SK-N-MC (cell line): ENCODE measurements at places on chromosomes 2 and 18.

DNA sequence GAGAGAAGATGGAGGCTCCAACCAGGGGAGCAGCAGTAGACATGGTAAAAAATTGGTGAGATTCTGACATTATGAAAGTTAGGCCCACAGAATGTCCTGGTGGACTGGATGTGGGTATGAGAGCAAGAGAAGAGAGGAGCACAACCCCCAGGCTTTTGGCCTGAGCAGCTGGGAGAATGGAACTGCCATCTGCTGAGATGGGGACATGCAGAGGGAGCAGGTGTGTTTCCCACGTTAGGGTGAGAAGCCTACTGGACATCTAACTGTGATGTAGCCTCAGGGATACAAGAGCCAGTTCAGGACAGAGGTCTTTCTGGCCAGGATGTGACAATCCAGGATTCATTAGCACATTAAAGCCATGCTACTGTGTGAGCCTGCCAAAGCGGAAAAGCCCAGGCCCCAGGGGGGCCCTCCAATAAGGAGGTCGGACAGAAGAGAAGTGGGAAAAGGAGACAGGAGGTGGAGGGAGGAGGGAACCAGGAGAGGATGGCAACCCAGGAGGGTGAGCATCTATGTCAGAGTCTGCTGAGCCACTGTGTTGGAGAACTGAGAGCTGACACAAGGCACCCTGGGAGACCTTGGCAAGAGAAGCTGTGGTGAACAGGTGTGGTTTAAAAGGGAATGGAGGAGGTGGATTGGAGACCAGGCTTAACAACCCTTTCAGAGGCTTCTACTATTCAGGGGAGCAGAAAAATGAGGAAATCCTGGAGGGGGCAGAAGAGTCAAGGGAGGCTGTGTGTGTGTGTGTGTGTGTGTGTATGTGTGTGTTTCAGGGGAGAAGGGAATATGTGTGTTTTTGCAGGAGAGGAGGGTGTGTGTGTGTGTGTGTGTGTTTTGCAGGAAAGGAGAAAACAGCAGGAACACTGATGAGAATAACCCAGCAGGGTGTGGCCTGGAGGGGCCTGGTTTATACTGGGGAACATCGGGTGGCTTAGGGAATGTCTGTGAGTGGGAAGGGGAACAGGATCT lies 10.5 kb downstream of the CYB5A start:
- no peak for DNase-seq

GRCh38 chr2:190355968-190356644 lies 12.7 kb downstream of the INPP1 start:
- no peak for DNase-seq

- DNase-seq, result no peak
These were observed 200.9 kb downstream of the SETBP1 start for GRCh38 chr18:44881461-44882162.

GRCh38 chr2:71348302-71348701 lies 16.7 kb downstream of the ZNF638 start:
- DNase-seq, result no peak

- no peak for DNase-seq
These were observed 510.3 kb upstream of the CHAC2 start for GRCh38 chr2:53257287-53257686.

GRCh38 chr2:84797271-84797670 lies 83.6 kb downstream of the TRABD2A start:
- no peak for DNase-seq

DNA sequence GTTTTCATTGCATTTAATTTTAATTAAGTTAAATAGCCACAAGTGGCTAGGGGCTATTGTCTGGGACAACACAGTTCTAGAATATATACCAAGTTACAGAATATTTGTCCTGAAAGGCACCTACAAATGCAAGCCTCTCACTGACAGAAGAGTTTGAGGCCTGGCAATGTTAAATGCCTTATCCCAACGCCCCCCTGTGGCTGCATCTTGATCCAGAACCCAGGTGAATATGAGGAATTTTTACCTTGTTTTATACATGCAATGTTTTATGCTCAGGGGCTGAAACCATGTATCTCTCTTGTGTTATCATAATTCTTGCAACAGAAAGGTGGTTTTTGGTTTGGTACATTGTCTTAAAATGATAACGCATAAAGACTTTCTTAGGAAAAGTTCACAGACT lies 71.8 kb upstream of the SEC11C start:
- DNase-seq, result no peak

DNA sequence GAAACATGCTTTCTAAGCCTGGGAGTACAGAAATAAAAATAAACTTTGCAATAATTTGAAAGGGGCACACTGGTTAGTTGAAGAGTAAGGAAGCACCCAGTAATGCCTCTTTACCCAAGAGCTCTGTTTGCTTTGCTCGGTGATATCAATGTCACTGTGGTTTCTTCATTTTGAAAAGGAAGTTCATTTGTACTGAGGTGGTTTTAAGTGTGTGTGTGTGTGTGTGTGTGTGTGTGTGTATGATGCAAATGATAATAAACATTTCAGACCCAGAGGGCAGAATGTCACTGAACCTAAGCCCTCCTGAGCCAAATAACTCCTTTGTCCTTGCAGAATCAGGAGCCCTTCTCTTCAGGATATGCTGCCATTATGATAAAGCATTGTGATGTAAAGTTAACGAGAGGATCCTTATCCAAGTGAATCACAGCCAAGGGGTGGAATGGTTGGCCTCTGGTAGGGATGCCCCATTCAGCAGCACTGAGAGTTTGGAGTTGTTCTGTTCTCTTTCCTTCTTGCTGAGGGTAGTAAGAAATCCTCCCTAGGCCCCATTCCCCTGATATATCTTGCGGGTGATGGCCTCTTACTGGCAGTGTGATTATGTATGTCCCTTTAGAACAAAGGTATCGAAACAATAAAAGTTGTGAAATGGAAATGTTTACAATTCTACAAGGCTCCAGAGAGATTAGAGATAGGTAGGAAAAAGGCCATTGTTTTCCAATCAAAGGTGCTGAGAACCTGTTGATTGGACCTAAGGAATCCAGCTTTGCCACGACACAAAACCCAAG lies 7.6 kb downstream of the ITGA6 start:
- no peak for DNase-seq

DNA sequence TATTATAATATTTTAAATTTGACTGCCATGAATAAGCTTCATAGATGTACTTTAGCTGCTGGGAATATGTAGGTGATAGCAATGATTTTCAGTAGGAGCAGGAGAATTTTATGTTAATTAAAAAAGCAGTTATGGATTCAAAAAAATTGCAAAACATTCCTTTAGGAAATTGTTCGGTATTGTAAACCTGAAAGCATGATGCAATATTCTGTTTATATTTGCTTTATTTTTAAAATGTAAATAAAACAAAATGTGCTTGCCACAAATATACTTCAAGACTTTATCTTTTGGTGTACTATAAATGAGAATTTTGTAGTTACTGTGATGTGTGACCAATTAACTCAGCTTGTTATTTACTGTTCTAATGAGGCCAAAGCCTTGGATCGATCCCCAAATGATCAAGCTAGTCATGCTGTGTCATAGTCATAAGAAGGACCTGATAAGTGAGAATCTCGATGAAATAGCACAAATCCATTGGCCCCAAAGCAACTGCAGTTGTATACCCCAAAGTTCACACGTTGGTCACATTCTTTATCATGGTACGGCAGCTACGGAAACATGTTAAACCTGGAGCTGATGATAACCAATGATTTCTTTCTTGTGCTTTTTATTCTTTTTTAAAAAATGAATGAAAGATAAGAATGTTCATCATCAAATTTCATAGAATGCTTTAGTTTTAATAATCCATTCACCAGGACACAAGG lies 23.6 kb upstream of the ATIC start:
- no peak for DNase-seq

DNA sequence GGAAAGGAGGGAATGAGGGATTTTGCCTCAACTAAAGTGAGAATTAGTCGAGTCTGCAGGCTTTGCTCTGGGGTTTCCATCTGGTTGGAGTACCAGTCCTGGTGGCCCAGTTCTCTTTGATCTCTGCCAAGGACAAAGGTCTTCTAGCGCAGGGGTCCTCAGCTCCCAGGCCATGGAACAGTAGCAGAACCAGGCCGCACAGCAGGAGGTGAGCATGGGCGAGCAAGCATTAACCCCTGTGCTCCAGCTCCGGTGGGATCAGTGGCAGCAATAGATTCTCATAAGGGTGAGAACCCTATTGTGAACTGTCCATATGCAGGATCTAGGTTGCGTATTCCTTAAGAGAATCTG lies 23.9 kb downstream of the MTHFD2 start:
- no peak for DNase-seq

GRCh38 chr18:6672821-6673308 lies 56.7 kb upstream of the ARHGAP28 start:
- no peak for DNase-seq

- no peak for DNase-seq
These were observed 13.7 kb downstream of the NCKAP1 start for GRCh38 chr2:183024339-183025095.

DNA sequence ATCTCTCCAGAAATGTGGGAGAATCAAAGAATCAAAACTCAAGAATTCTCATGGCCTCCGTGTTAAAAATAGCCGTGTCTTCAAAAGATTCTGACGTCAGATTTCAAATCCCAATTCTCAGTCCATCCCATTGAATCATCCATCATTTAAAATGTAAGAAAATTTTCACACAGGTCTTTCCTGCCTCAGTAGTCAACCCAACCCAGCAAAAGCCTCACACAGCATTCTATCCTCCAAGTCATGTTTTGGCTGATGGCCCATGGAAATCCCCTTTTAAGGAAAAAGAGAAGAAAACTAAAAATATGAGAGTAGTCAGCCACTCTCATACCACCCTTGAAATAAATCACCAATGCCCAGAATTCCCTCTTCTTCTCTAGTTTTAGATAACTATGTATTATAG lies 211.8 kb downstream of the C1D start:
- DNase-seq, result no peak

DNA sequence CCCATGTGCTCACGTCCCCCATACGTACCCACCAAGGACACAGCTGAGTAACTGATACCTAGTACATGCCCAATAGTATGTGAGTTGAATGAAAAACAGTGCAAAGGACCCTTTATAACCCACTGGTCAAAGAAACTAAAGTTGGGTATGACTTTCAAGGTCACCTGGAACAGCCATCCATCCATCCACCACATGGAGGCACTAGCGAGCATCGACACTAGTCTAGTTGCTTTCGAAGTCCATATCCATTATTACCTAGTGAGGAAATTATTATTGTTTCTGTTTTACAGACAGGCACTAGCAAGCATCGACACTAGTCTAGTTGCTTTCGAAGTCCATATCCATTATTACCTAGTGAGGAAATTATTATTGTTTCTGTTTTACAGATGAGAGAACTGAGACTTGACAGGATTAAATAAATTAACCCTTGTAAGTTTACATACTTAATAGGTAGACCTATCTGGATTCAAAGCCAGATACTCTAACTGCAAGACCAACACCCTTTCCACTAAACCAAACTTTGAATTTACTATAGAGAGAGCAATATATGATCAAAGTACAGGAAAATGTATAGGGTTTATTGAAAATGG lies 233.7 kb downstream of the METTL4 start:
- peak; percentile 10 for DNase-seq

DNA sequence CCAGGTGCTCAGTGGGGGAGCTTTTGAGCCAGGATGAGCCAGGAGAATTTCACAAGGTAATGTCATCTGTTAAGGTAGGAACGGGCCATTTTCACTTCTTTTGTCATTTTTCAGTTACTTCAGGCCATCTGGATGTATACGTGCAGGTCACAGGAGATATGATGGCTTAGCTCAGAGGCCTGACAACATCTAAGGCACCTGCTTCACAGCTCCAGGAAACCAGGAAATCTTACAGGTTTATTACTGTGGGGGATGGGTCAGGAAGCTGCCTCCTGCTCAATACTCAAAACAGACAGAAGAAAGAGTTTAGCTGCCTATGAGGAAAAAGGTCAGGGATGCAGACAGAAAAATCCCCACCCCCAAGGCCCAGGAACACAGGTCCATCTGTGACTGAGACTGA lies 364.3 kb upstream of the LRP1B start:
- DNase-seq, result no peak

DNA sequence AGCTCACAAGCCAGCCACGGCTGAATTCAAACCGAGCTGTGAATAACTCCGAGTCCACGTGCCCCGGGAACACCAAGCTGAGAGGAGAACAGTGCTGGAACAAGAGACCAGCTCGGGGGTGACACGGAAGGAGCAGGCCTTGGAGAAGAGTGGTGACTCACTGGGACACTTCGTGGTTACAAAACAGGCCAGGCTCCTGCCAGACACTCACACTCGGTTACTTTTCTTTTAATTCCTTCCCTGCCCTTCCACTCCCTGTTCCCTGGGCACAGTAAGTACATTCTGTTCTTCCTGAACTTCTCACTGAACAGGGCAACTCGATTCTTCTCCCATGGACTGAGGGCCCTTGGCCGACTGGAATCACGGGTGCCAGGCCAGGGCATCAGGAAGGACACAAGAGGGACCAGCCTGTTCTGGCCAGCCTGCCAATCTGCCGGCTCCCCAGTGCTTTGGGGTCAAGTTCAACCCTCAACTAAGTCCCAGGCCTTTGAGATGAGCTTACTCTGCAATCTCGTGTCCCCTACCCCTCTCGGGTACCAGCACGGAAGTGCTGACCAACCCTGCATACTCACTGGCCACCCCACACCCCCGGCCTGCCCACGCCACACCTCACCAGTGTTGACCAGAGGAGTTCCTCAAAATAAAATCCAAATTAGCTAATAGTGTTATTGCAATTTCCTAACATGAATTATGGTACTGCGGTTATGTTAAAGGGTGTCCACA lies 87.5 kb downstream of the TFCP2L1 start:
- DNase-seq, result no peak

DNA sequence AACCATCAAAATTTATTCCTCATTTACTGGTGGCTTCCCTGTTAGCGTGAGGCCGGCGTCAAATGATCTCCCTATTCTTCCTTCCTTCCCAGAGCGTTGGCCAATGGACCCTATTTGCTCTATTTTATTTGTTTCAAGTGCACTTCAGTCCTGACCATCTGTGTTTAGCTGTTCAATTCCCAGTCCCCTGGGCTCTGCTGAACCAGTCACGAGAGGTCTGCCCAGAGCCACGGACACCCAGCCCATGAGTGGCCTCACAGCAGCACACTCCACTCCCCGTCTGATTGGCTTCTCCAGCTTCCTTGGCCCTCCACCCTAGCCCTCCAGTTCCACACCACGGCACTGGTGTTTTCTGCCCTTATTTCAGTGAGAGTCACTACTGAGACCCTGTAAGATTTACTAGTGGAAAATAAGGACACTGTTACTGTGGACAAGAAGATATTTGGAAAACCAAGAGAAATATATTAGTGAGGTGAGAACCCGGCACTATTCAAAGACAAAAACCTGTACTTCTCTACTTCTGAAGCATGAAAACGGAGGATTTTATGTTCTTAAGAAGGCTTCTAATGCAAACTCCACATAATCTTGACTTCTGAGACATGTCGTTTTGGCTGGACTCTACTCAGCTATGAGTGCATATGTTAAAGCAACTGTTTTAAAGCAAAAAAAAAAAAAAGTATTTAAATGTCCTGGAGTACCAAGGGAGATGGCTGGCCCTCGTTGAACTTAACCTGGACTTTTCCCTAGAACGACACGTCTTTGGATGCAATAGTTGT lies 86.6 kb downstream of the COL6A3 start:
- no peak for DNase-seq

DNA sequence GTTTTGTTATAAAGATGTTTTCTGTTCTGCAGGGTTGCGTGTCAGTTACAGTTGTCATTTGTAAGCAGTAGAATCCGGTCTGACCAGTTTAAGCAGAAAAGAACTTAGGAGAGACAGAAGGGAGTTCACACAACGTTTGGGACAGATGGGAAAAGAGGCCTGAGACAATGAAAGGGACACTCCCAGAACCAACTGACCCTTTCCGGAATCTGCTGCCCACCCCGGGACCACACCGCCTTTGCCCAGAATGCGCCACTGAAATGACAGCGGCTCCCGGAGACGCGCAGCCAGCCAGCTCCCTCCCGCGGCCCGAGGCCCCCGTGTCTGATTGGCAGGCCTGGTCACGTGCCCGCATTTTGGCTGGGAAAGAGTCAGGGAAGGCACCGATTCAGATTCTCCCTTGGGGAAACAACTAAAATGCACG lies 244.6 kb downstream of the BCL2 start:
- no peak for DNase-seq
